ENCODE measurements at places on chromosomes 5 and 9.

GRCh38 chr9:110068212-110068611 lies 139.7 kb downstream of the C9orf152 start:
- no peak for DNase-seq

DNA sequence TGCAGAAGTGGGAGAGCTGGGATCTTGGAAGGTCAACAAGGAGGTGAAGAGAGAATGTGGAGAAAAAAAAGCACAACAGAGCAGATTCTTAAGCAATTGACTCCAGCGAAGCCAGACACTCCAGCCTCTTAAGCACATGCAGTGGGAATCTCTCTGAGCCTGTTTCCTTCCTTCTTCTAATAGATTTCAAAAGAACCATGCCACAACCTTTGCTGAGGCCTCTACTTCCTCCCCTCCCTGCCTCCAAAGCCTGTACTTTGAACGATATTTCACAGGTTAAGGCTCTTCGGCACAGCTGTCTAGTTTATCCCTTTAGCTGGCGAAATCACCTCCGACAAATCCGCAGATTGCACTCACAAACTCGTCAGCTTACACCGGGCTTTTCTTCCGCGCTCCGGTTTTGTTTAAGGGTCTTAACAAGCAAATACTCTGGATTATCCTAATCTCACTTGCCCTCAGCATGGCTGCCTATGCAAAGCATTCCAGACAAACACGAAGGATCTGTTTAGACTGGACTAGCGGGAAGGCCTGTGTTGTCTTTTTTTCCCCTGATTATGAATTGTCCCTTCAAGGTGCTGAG lies 211.6 kb upstream of the PANK3 start:
- DNase-seq = no peak

DNA sequence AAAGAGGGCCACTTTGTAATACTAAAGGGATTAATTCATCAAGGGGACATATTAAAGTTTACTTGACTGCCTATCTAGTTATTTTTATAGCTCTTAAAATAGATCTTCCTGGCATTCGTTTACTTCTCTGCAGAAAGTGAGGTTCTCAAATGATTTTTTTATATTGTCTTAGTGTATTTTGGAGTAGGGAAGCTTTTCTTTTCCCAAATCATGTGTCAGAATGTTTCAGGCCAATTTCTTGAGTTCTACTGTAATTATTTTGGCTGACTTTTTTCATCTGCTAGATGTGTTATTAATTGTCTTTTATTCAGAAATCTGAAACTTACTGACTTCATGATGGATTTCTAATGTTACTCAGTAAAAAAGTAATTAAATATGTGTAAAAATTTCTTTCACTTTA lies 60.2 kb upstream of the FBXL7 start:
- DNase-seq = no peak

DNA sequence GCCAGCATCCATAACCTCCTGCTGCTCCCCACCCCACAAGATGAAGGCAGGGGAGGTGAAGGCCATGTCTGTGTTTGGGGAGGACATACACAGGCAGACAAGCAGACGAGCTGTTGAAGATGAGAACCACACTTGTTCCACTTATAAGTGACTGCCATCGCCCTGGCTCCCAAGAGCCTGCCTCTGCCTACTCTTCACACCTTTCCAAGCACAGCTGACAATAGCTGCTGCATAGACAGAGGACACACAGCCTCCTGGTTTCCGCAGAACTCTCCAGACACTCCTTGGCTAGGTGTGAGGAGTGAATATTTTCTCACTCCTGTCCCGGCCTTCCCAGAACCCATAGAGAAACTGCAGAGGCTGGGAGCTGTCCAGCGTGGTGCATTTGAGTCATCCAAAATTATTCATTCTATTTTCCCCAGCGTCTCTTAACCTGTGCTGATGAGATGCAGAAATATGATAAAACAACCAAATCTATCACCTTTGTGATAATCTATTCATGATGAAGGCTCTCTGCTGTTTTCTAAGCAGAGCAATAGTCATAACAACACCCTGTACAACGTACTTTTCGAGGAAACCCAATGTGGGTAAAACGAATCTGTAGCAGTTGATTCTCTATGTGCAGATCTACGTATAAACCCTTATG lies 24.7 kb downstream of the KLF9 start:
- DNase-seq = no peak

DNA sequence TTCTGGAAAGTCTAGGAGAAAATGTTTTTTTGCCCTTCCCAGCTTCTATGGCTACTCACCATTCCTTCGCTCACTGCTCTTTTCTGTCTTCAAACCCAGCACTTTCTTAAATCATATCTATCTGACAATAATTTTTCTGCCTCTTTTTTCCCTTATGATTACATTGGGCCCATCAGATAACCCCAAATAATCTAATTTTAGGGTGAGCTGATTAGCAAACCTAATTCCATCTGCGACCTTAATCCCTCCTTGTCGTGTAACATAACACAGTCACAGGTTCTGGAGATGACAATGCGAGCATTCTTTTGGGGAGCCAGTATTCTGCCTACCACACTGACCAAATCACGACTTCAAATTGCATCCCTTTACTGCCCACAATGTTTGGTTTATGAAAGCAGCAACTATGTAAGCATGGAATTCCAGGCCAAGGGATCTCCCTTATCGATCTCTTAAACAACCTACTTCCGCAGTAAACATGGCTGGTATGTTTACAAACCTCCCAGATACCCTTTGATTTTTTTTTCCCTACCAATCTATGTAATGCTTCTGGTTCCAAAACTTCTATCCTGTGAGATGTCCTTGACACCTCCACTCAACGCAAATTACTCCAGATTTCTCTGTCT lies 2122.2 kb downstream of the MAT2B start:
- DNase-seq = no peak

DNA sequence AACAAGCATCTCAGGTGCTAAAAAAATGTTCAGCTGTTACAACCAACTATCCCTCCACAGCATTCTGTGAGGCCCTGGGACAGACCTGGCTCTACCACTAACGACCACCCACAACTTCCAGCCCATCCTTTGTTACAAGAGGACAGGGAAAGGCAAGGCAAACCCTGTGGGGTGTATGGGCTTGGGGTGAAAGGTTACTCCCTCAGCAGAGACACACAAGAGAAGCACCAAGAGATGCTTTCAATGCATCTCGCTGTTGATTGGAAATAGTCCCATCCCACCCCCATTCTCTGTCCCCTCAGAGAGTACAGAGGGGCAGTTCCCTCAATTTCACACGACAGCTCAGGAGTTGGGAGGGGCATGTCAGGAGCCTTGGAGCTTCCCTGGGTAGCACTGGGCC lies 234.1 kb downstream of the CAAP1 start:
- no peak for DNase-seq

GRCh38 chr5:135085133-135085935 lies 51.3 kb upstream of the PITX1 start:
- DNase-seq = no peak

DNA sequence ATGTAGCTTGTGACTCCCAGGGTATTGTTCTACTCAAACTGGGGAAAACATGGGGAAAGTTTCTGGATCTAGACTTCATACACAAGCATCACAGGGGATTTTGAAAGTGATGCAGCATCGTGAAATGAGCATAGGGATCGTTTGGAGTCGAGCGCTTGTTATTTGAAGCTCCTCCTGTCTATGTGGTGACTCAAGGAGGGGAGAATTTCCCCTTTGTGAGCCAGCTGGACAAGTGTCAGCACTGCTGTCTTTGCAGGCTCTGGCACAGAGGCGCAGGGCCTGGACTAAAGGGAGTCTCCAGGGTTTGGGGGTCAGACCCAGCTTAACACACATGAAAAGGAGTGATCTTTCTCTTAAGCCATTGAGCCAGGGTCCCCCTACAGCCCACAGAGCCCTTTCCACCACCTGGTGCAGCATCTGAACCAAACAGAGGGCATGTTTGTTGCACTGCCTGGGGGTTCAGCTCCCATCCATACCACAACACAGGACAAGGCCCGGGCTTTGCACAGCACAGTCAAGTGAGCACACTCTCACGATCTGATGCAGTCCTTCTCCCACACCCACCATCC lies 51.0 kb downstream of the IRF1 start:
- no peak for DNase-seq

DNA sequence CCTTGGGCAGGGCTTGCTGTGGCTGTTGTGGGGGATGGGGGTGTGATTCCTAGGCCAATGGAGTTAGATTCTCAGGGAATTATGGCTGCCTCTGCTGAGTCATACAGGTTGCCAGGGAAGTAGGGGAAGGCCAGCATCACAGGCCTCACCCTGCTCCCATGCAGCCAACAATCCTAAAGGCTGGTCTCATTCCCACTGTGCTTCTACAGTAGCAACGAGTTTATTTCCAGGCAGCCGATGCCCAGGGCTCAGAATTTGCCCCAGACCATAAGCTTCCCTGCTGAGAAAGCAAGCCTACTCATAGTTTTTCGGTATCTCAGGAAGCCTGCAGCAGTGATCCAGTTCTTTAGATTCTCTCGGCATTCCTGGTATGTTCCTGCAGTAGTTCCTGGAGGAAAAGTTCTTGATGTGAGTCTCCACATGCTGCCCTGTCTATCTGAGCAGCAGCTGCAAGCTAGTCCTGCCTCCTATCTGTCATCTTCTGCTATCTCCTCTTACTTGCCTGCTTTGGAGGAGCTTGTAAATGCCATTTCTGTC lies 59.3 kb upstream of the SELENOP start:
- no peak for DNase-seq

- DNase-seq = no peak
Observed at GRCh38 chr5:74311961-74312360, 328.6 kb downstream of the ENC1 start.

- DNase-seq = no peak
Observed at GRCh38 chr9:91868732-91869391, 81.2 kb downstream of the ROR2 start.

DNA sequence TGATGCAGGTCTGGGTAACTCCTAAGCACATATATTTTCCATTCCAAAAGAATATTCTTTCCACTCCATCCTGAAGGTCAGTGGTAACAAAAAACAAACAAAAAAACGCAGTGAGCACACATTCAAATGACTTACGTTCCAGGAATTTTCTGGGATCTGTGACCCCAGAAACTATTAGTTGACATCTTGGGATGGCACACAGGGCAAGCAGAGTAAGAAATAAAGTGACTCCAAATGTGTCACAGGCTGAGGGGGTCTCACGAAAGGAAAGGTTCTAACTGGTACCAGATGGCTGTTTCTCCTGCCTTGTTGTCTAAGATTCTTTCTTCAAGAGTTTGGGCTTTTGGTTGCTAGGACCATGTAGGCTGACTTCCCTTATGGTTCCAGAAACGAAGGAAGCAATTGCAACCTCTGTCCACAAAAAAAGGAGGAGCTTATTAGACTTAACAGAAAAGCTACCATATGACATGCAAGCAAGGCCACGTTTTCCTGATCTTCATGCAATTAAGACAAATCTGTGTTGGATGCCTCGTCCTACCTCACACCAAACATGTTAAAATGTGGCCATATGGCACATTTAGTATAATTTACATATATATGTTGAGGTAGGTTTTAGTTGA lies 32.7 kb downstream of the PTGS1 start:
- DNase-seq = no peak

DNA sequence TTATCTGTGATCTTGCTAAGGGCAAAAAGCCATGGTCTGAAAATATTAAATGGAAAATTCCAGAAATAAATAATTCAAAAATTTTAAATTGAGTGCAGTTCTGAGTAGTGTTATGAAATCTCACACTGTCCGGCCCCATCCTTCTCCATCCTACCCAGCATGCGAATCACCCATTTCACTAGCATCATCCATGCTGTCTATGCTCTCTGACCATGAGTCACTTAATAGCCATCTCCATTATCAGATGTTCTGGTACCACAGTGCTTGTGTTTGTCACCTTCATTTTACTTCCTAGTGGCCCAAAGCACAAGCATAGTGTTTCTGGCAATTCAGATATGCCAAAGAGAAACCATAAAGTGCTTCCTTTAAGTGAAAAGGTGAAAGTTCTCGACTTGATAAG lies 63.3 kb upstream of the SMC5 start:
- DNase-seq = no peak

GRCh38 chr5:126370796-126371718 lies 52.2 kb upstream of the GRAMD2B start:
- DNase-seq = no peak

DNA sequence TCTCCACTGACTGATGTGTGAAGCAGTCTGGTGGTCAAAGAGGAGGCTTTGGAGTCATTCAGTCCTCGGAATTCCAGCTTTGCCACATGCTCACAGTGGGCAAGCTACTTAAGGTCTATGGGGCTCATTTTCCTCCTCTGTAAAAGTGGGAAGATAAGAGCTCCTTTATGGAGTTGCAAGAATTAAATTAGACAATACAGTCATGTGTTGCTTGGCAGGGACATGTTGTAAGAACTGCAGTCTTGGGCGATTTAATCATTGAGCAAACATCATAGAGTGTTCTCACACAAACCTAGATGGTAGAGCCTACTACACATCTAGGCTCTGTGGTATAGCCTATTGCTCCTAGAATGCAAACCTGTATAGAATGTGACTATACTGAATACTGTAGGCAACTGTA lies 253.9 kb downstream of the SH3GL2 start:
- no peak for DNase-seq

- no peak for DNase-seq
Observed at GRCh38 chr5:34021334-34021733, 13.5 kb upstream of the AMACR start.

- DNase-seq = no peak
Observed at GRCh38 chr9:79489261-79490000, 82.3 kb upstream of the TLE4 start.

DNA sequence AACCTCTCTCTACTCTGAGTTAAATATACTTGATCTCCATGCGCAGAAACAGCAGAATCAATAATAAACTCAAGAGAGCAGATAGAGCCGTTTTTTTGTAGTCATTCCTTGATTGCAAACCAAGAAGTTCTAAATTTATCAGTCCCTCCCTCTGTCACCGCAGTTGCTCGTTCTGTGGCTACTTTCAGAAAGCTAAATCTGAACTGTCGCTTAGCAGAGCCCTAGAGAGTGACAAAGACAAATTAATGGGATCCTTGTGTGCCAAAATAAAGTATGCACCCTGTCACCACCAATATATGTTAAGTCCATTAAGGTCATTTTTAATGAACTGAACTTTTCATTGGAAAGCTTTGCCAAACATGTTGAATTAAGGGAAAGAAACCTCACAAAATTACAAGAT lies 218.3 kb downstream of the ADAMTSL1 start:
- no peak for DNase-seq

DNA sequence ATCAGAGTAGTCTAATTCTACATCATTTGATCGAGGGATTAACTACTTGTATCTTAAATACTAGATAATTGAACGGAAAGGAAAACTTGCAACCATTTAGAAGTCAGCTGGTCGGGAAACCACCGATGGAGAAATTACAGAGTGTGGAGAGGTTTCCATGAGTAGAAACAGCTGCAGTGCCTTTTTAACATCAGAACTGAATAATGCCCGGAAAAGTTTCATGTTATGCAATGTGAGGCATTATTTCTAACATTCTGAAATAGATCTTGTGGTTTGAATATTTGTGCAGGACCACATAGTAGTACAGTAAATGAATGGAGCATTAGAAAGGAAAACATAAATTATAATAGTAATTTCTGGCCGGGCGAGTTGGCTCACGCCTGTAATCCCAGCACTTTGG lies 88.1 kb upstream of the RNF180 start:
- no peak for DNase-seq

- no peak for DNase-seq
Observed at GRCh38 chr5:134098690-134099089, 15.8 kb upstream of the TCF7 start.

- no peak for DNase-seq
Observed at GRCh38 chr5:7794311-7794710, 56.6 kb downstream of the CFAP90 start.
